ENCODE measurements at places on chromosomes 7 and 10.
A peak's percentile ranks its signal among the peaks of the same experiment; 100 is the strongest.

DNA sequence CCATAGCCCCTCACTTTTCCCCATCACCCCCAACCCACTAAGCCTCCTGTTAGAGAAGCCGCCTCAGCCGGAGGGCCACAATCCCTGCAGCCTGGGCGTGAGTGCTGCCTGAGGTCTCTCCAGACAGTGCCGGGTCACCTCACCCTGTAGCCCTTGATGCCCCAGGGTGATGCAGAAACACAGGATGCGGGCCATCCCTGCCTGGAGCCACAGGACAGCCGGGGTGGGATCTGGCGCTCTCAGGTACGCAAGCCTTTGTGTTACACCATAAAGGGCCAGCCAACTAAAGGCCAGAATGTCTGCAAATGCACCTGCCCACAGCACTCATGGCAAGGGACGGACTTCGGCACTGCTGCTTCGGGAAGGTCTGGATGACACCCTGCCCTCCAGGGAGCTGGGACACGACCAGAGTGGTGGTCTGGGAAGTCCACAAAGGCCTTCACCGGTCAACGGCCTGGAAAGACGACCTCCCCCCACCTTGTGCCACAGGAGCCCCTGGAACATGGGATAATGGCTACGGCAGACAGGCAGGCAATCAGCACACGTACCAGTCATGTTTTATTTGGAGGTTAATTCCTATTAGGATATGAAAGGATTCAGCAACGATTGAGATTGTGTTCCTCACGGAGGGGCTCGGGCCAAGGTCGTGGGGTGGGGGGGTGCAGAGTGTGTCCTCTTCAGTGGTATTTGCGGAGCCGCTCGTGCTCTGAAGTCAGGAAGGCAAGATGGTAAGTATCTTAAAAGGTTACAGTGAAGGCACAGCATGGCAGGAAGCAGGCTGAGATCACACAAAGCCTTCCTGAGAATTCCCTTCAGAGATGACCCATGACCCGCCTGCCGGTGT, 8.1 kb downstream of the ATP5MF start:
- no peak for DNase-seq

DNA sequence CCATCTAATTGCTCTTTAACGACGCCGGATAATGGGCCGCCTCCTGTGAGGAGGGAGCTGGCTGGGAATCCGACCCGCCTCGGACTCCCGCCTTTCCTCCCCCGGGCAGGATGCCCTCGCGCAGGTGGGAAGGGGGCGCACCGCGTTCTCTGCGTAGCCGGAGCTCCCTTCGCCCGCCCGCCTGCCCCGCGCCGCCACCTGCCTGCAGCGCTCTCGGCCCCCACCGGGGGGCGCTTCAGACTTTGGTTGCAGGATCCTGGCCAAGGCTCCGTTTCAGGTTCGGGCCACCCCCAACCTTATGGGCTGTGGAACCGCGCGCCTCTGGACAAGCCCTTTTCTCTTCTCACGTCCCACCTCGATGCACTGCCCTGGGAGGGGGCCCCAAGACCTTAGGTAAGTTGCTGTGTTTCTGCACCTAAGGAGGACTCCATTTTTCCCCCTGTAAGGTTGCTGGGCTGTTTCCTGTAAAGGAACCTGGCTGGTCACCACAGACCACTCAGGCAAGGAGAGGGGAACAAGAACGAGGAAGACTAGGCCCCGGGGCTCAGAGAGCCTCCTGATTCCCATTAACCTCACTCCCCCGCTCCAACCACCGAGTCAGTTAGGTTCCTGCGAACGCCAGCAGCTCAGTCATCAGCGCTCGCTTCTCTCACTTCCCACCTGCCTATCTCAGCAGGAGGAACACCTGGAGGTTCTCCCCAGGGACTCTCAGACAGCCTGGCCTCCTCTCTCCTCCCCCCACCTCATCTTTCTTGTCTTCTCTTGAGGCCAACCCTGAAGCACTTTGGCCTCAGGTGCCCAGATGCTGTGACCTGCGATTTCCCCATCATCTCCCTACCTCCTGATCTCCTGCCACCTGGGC, 11.3 kb upstream of the KAZALD1 start:
- peak; percentile 54 for DNase-seq

DNA sequence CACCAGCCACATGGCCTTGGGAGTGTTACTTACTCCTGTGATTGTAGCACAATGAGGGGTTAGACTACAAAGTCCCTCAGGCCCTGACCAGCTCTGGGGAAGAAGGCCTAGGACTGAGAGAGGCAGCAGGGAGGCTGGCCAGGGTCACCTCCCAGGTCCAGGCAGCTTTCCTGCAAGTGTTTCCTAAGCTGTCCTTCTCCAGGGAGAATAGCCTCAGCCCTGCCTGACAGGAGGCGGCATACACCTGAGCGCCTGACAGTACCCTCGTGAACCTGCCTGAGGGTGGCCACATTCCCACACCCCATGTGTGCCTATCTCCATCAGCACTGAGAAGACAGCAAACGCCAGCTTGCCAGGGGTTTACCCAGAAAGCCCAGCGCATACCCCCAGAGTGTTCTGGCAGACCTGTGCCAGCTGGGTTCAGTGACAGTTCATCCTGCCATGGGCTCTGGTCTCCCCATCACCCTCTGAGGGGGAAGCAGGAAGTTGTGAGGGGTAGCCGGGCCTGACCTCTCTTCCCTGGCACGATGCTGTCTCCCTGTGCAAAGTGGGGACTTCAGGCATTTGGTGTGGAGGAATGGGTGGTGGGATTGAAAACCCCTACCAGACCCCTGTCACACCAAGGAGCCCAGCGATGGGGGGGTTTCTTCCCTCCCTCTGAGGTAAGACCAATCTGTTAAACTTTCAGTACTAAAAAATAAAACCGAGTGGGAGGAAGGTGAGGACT, 56.3 kb upstream of the CAMK2B start:
- DNase-seq, result no peak

- DNase-seq, result no peak
Observed at GRCh38 chr10:27529010-27529783, 25.1 kb downstream of the RAB18 start.

GRCh38 chr10:64039198-64039597, 518.0 kb downstream of the REEP3 start:
- DNase-seq, result no peak

GRCh38 chr10:60955316-60955715, 11.3 kb upstream of the RHOBTB1 start:
- no peak for DNase-seq

GRCh38 chr10:121772884-121773283, 154.9 kb downstream of the ATE1 start:
- peak; percentile 35 for DNase-seq

GRCh38 chr7:83941300-83941699, 253.3 kb downstream of the SEMA3A start:
- DNase-seq, result no peak

DNA sequence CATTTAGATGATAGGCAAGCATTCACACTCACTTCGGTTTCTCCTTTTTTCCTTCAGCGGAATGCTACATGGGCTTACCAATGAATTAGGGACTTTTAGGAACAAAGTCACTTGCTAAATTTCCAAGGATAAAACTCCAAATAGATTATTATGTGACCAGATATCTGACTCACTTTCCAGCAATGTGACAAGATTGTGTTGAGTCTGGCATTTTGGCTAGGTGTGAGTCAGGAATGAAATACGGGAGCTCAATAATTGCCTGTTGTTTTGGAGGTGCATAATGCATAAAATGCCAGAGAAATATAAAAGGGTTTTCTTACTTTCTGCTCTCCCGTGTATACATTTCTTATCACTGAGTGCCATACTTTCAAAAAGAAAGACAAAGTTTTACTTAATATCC, 721.1 kb downstream of the KCNMA1 start:
- no peak for DNase-seq

DNA sequence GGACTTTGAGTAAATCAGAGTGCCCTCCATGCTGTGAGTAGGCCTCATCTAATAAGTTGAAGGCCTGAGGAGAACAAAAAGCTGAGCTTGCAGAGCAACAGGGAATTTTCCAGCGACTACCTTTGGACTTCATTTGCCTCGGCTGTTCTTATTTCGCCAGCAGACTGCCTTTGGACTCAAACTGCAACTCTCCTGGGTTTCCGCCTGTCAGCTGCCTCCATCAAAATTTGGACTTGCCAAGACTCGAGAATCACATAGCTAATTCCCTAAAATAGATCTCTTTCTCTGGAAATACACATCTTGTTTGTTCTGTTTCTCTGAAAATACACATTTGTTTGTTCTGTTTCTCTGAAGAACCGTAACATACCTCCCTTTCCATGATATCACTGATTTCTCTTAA, 93.8 kb downstream of the ITGB8 start:
- DNase-seq, result no peak

GRCh38 chr10:68471063-68471585, 649 bp downstream of the DNA2 start:
- no peak for DNase-seq

DNA sequence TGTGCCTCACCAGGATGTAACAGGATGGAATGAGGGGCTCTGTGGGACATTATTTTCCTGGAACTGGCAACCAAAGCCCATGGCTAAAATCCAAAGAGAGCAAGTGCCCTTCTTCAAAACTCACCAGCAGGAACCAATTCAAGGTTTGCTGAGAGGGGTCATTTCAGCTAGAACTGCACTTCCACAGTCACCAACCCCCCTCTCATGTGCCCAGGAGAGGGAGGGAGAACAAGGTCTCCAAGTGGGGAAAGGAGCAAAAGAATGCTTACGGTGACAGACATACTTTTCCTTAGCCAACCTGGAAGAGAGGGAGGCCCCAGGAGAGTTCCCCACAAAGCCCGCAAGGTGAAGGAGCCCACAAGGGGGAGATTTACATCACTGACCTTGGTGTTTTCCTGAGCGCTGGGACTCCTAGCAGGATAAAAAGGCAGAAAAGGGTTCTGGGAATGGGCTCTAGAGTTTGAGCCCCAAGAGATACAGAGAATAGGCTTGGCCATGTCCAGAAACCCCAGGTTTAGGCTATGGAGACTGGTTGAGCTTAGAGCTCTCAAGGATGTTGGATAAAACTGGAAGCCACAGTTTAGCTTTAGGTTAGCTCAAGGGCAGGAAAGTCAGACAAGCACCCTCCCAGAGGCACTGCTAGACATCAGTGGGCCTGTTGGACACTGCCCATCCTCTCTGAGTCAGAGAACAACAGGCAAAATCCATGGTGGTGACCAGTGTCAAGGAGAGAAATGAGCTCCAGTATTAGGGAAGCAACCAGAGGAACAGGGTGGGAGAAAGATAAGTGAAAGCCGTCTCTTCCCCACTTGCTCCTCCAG, 63.9 kb upstream of the GHITM start:
- no peak for DNase-seq

DNA sequence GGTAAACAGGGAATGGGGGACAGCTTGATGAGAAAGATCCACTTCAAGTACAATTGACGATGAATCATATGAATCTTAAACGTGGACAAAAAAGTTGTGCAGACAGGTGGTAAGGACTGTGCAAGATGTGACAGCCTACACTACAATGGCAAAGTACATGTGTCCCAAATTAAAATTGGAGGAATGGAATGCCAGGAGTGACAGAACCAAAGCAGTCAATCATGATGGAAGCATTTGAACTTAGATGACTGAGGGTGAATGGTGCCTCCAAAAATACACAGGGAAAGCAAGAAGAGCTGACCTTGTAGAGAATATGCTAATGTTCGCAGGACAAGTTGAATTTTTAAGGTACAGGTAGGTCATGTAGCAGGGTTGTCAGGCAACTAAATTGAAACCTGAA, 150.3 kb upstream of the WNT16 start:
- no peak for DNase-seq

DNA sequence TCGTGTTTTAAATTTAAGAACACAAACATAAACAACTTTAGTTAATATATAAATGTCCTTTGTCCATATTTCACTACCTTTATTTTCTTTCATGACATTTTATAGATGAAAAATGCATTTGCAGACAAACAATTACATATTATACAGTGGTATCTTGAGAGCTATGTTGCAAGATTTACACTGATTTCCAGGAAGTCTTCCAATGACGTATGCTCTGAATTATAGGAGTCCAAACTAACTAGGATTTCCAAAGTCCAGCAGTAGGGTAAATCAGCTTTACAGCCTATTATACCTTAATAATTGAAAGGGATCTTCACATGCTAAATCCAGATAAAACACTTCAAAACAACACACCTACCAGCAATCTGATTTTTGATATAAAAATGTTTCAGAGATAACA, 69.4 kb downstream of the HYCC1 start:
- DNase-seq, result no peak

GRCh38 chr10:59126991-59127390, 49.5 kb upstream of the PHYHIPL start:
- no peak for DNase-seq

- peak; percentile 43 for DNase-seq
Observed at GRCh38 chr10:5585517-5586206, 60.9 kb downstream of the CALML3 start.

GRCh38 chr10:125707541-125708468, 11.7 kb upstream of the EDRF1 start:
- peak; percentile 14 for DNase-seq

DNA sequence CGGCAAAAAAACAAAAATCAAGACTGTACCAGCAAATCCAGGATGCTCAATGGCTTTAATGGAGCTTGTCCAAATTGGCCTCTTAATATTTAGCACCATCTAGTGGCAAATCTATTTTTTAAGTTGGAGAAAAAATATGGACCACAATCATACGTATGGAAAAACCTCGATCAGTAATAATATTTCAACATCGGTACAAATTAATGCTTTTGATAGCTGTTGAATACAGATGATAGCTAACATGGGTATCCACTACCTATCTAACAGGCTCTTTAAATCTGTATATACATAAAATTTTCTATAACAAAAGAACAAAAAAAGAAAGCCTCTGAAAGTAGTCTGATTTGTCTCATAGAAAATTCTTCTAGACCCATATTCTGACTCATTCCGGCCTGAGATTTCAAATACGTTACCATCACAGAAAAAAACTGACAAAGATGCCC, 29.2 kb downstream of the COA1 start:
- DNase-seq, result peak; percentile 82

GRCh38 chr10:99809481-99809880, 27.0 kb downstream of the ABCC2 start:
- no peak for DNase-seq

GRCh38 chr7:40595129-40595528, 460.3 kb downstream of the SUGCT start:
- no peak for DNase-seq

GRCh38 chr7:30923774-30924413, 12.2 kb downstream of the AQP1 start:
- DNase-seq, result no peak

- no peak for DNase-seq
Observed at GRCh38 chr7:147674705-147675104, 915.9 kb upstream of the C7orf33 start.

- no peak for DNase-seq
Observed at GRCh38 chr7:150336746-150337145, 4.7 kb downstream of the RARRES2 start.

- no peak for DNase-seq
Observed at GRCh38 chr7:130994378-130995115, 260.5 kb upstream of the KLF14 start.

DNA sequence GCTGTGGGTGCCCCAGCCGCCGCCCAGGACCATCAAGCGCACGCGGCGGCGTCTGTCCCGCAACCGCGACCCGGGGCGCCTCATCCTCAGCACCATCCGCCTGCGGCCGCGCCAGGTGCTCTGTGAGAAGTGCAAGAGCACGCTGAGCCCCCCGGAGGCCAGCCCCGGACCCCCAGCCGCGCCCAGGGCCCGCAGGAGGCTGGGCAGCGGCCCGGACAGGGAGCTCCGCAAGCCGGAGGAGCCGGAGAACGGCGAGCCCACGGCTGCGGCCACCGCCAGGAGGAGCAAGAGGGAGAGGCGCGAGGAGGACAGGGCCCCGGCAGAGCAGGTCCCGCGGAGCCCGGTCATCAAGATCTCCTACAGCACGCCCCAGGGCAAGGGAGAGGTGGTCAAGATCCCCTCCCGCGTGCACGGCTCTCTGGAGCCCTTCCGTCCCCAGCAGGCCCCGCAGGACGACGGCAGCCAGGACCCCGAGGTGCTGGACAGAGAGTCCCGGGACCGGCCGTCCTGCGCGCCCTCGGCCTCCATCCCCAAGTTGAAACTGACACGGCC, 8.0 kb downstream of the PWWP2B start:
- no peak for DNase-seq
